ENCODE measurements at places on chromosomes 6 and 20. TPM values are rescaled to one million over a fixed set of nuclear protein-coding genes. Genes with fewer than 3 reads are reported as not detected.
A peak's percentile ranks its signal among the peaks of the same experiment; 100 is the strongest.

CLDN20 gene
- total RNA-seq: not detected

LRP11 gene
- 72.1 TPM for total RNA-seq

IMPG1 gene
- total RNA-seq: not detected

OR11A1 gene
- total RNA-seq: not detected

ADGRB3 gene
- total RNA-seq: 0.42 TPM

PPP1R10 gene
- 68.2 TPM for total RNA-seq

DNA sequence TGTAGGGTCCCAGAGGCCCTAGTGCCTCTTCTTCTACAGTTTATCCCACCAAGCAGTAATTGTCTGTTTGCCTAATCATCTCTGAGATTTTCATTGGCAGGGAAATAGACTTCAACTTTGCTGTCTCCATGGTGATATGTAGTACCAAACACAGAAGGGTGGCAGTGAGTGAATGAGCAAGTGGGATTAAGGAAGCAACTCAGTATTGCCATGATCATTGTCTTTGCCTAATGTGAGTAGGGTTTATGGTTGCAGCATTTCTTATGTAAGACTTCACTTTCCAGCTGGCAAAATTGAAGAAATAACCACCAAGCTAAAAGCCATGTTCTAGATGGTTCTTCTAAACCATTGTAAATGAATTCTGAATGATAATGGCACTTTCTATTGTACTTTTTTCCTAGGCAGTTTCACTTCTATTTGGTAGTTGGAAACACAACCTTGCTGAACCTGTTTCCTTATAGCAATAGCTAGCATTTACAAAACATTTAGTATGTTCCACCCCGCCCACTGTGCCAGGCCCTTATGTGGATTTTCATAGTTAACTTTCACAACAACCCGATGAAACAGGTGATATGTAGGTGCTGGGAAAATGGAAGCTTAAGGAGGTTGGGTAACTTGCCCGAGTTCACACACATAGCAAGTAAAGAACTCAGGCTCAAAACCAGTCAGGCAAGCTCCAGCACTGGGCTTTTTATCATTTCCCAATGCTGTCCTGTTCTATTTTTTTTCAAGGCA, 32.0 kb downstream of the ZC2HC1B start:
- DNase-seq: no peak

DNA sequence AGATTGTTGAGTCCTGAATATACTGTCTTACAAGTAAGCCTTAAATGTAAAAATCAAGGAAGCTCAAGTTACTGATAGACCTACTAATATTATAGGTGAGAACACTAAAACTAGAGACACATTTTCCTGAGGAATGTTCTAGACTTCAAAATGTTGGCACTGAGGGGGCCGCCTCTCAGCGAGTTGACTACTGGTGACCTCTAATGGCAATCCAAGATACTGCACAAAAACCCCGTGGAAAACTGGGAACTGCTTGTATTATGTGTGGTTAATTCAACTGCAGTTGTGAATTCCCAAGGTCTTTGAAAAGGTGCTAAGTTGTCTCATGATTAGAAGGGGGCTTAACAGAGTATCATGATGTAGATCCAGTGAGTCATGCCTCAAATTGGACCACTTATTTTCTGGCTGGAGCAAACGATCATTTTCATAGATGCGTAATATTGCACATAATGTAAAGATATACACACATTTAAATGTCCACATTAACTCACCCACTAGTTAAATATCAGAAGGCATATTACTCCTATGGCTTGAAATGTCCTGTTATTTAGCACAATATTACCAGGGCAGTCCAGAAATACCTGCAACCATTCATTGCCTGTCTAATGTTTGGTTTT, 336.2 kb downstream of the FOXA2 start:
- DNase-seq: no peak

- DNase-seq: no peak
These were observed 175.5 kb downstream of the TFAP2B start for GRCh38 chr6:50993941-50994720.

DNA sequence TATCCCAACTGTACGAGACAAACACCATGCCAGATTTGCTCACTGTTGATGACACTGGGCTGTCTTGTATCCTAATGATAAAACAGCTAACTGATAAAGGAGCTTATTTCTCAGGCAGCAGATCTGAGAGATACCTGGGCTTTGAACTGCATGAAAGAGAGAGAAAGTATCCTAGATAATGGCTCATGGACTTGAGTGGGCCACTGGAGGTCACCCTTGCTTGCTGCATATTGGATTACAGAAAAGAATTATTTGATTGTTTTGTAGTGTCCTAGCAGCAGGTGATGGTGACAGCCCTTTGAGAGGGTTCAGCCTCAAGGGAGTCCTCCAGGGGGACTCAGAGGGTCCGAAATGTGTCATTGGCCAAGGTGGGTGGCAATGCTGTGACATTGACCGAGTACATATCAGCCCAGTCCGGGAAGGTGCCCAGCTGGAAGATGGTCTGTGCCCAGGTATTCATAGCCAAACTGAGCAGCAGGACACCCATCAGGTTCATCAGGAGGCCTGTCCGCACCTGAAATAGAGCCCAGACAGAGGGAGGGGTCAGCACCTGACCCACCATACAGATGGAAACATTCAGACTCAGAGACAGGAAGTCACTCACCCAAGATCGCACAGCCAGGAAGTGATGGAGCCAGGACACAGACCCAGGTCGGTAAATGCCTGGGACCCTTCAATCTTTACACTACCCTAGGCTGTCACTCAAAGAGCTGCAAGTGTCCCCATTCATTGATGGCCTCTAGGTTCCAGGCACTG, 9.4 kb upstream of the OCSTAMP start:
- no peak for DNase-seq

GRCh38 chr6:17156112-17156921, 54.5 kb downstream of the STMND1 start:
- DNase-seq: peak; percentile 70

DNA sequence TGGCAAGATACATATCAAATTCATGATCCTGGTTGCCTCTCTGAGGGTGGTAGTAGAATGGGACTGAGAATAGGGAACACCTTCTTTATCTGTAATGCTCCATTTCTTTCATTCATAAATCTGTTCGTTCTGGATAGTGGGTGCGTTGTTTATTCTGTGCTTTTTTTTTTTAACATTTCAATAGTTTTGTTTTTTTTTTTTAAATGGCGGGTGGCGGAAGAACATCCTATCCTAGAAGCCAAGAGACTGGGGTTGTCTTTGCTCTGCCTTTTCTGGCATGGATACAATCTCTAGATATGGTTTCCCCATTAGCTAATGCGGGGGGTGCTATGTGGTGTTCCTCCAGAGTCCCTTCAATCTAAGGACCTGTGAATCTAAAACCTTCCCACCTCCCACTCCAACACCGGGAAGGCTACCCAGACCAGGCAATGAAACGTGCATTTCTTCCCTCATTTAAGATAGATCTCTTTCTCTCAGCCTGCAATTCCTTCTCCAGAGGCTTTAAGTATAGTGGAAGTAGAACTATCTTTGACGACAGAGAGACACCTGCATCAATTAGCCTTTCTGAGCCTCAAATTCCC, 883 bp upstream of the CCDC28A start:
- no peak for DNase-seq

- no peak for DNase-seq
These were observed 4.4 kb upstream of the C6orf163 start for GRCh38 chr6:87340230-87340629.

DNA sequence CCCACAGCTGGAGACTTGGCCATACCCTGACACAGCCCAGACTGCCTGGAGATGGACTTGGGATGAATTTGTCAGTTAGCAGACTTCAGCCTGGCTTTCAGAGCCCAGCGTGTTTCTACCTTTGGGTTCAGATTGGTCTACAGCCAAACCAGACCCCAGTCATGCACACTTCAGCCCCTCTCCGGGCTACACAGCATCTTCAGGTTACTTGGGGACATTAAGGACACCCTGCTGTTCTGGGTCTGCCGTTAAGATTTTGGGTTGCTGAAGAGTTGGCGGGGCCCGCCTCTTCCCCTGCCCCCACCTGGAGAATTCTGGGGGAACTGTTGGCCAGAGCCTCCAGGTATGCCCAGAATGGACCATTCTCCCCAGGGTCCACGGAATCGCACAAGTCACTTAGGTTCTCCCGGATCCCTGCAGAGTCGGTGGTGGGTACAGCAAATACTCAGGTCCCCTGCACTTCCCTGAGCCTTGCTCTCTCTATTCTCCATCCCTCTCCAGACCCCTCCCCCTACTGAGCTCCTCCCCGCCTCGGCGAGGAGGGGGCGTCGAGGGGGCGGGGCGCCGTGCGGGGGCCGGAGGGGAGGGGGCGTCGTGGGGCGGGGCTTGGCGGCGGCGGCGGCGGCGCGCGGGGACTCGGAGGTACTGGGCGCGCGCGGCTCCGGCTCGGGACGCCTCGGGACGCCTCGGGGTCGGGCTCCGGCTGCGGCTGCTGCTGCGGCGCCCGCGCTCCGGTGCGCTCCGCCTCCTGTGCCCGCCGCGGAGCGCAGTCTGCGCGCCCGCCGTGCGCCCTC, at the start of gene PTK7:
PTK7 (plus strand) TSS at position 645 of the 794 bp plus-strand sequence. CDS start 175 bp downstream, outside the sequence.
- no peak for DNase-seq

- DNase-seq: no peak
These were observed 7.4 kb downstream of the FRMD1 start for GRCh38 chr6:168071620-168072019.

- no peak for DNase-seq
These were observed 14.9 kb upstream of the KCNB1 start for GRCh38 chr20:49497398-49497669.

- DNase-seq: no peak
These were observed 38.4 kb upstream of the EYA4 start for GRCh38 chr6:133202610-133203343.

- DNase-seq: no peak
These were observed 341.6 kb downstream of the PRKN start for GRCh38 chr6:162385980-162386379.

GRCh38 chr6:81734500-81735150, 17.9 kb downstream of the TENT5A start:
- DNase-seq: no peak

DNA sequence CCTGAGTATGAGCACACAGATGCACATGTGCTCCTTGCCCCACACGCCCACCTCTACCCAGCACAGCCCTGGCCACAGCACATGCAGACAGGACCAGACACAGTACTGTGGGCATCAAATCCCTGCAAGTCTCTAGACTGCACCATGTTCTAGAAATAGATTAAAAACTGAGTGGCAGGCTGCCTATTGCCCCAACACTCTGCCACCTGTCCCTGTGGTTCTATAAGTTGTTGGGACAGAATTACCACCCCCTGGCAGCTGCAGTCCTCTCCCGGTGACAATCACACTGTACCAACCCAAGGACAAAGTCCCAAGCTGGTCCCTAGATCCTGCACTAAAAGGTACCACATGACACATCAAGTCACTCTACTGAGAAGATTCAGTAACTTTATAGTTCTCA, 70.2 kb downstream of the B3GAT2 start:
- no peak for DNase-seq
